ENCODE measurements at places on chromosomes 5 and 9.
A peak's percentile ranks its signal among the peaks of the same experiment; 100 is the strongest.

GRCh38 chr5:40428126-40428525 lies 251.6 kb upstream of the PTGER4 start:
- DNase-seq = peak; percentile 44

DNA sequence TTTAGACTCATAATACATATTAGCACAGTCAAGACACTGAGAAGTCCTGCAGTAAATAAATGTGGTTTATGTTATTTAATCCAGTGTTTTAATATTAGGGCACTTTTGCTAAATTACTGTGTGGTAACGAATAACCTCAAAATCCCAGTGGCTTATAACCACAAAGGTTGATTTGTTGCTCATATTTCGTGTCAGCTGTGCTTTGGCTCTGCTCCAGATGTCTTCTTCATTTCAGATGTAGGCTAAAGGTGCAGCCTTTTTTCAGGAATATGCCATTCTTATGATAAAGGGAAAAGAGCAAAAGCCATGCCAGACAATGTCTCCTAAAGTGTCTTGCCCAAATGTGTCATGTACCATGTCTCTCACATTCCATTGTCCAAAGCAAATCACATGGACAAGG lies 144.8 kb downstream of the BRINP1 start:
- DNase-seq = no peak

DNA sequence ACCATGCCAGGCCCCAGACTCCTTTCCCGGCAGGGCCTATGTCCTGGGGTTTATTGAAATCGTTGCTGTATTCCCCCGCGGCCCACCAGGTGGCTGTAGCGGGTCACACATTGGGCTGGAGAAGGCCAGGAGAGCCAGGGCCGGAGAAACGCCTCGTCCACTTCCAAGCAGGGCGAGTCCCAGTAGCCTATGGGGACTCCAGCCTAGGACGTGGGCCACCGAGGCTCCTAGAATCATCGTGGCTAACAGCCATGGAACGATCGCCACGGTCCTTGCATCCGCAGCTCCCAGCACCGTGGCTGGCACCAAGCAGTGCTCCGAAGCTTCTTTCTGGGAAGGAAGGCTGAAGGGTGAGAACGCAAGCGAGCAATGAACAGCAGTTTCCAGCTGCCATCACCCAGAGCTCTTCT lies 87.7 kb downstream of the ENTREP1 start:
- peak; percentile 14 for DNase-seq

DNA sequence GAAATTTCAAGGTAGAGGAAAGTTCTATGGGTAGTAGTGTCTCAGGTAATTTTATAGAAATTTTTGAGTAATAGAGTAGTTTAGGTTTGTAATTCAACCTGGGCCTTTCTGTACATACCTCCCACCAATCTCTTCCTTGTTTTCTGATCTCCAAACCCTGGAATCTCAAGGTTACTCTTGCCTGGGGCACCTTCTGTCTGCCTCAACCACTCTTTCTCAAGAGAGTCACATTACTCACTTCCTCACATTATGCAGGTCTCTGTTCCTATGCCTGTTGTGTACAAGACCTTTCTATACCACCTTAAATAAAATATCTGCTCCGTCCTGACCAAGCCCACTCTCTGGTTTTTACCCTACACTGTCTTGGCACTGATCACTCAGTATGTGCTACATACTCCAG lies 412.6 kb upstream of the CTNND2 start:
- no peak for DNase-seq

- DNase-seq = peak; percentile 42
Observed at GRCh38 chr5:73338256-73339050, 110.1 kb downstream of the FOXD1 start.

DNA sequence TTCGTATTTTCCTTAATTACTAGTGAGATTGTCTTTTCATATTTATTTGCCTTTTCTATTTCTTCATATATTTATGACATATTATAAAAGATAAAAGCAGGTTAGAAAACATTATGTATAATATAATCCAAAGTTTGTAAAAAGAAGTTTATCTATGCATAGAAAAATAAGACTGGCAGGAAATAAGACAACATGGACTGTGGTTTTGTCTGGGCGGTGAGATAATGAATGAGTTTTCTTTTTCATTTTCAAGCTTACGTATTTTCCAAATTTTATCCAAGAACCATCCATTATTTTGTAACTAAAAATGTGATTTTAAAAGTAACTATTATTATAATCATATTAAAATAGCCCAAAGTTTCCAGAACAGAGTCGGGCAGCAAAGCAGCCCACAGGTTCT lies 109.8 kb upstream of the MVB12B start:
- no peak for DNase-seq

GRCh38 chr5:89208392-89208791 lies 325.4 kb upstream of the MEF2C start:
- DNase-seq = no peak

- no peak for DNase-seq
Observed at GRCh38 chr9:13992138-13993088, 321.5 kb downstream of the NFIB start.

- no peak for DNase-seq
Observed at GRCh38 chr9:14307989-14308852, 5.7 kb downstream of the NFIB start.

- no peak for DNase-seq
Observed at GRCh38 chr9:7186175-7186574, 428.4 kb downstream of the KDM4C start.

DNA sequence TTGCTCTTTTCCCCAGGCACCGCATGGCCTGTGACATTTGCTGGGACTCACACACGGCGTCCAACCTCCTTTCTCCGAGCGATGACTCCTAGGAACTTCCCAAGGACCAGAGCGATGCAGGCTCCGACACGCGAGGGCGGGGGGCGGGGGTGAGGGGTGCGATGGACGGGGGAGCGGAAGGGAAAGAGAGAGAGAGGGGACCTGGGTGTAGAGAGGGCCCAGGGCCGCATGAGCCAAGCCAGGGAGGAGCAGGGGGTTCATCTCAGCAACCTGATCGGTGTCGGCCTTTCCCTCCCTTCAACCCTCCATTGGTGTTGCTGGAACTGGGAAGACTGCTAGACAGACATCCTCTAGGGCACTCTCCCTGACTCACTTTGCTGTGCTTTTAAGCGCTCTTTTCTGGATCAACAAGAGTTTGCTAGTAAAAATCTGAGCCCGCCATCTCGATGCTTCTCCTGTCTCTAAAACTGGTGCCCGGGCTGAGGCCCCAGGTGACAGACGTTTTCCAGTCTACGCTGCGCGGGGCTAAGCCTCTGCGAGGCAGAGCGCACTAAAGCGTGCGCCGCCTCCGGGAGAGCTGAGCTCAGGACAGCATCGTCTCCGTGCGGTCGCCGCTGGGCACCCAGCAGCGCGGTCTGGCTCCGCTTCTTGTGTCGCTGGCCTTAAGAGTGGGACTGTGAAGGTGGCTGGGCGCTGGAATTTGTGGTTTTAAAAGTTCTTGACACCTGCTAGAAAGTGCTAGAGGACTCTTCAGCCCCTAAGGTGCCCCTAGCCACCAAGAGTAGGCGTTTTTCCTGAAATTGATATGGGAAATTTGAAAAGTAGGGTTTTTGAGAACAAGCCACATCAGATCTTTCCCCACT lies 1.0 kb upstream of the TSLP start:
- DNase-seq = no peak

GRCh38 chr9:124793015-124793541 lies 16.1 kb downstream of the OLFML2A start:
- DNase-seq = no peak

DNA sequence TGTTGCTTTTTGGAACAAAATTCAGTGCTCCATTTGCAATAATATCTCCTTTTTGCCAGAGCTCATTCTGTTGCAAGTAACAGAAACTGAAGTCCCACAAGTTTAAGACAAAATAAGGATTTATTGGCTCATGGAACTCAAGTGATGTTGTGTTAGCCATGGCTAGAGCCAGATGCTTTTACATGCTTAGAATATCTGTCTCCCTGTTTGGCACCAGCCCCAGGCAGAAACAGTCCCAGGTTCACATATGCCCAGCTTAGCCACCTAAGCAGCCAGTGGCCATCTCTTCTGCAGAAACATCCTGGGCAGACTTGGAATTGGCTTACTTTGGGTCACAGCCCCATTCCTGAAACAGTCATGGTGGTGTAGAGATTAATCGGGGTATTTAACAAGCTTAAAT lies 540.9 kb upstream of the SGCD start:
- no peak for DNase-seq

DNA sequence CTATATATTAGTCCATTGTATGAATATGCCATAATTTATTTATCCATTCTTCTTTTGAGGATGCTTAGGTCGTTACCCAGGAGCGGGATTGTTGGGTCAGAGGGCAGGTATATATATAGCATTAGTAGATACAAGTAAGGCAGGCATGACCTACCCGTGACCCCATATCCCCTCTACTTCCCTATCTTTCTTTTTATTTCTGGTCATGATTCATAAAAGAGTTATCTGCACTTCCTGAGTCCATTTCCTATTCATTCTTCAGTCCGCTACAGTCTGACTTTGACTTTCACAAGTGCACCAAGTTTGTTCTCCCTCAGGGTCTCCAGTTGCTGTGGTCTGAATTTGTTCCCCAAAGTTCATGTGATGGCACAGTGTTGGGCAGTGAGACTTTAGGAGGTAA lies 6.9 kb downstream of the RHOBTB3 start:
- DNase-seq = no peak

DNA sequence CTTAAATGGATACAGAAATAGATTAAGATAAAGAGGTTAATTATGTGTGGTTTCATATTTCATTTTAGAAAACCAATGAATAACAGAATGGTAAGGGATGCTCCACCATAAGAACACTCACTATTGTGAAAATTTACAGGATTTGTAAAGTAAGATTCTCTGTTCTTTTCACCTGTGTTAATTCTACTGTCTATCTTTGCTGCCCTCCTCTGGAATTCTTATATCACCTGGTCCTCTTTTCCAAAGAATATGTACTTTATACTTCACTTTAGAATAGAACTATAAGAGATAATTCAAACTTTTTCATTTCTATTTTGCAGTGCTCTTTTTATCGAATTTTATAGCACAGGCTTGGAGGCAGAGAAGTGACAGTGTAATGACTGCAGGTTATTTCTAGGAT lies 213.4 kb downstream of the LURAP1L start:
- no peak for DNase-seq

- no peak for DNase-seq
Observed at GRCh38 chr5:34597034-34598027, 58.8 kb upstream of the RAI14 start.

DNA sequence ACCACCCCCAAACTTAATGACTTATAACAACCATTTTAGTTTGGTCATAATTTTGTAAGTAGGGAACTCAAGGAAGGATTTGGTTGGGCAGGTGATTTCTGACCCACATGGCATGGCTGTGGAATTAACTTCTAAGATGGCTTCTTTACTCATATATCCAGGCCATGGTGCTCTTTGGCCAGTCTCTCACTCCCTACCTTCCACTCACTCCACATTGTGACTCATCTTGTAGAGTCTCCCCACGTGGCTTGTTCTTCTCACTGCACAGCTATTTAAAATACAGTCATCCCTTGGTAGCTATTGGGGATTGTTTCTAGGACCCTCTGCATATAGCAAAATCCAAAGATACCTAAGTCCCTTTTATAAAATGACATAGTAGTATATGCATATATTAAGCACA lies 76.6 kb upstream of the MAST4 start:
- no peak for DNase-seq

DNA sequence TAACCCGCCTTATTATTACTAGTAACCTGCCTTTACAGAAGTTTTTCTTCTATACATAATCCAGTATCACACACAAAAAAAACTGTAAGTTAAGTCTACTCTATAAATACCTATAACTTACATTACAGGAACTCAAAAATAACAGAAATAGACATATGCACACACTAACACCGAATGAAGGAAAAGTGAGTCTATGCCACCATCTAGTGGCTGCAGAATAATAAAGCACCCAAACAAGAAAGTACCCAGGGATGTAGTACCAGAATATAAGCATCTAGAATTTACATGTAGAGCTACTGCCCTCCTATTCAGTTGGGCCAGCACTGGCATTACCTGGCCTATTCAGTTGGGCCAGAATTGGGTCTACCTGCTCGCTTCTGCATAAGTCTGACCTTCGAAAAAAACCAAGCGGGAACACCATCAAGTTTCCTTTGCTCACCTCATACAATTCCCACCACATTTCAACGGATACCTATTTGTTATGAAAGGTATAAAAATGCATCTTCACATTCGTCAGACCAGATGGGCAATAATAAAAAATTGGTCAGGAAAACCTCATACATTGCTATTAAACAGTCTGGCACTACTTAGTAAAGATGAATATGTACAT lies 4.0 kb upstream of the NIPSNAP3A start:
- peak; percentile 51 for DNase-seq

DNA sequence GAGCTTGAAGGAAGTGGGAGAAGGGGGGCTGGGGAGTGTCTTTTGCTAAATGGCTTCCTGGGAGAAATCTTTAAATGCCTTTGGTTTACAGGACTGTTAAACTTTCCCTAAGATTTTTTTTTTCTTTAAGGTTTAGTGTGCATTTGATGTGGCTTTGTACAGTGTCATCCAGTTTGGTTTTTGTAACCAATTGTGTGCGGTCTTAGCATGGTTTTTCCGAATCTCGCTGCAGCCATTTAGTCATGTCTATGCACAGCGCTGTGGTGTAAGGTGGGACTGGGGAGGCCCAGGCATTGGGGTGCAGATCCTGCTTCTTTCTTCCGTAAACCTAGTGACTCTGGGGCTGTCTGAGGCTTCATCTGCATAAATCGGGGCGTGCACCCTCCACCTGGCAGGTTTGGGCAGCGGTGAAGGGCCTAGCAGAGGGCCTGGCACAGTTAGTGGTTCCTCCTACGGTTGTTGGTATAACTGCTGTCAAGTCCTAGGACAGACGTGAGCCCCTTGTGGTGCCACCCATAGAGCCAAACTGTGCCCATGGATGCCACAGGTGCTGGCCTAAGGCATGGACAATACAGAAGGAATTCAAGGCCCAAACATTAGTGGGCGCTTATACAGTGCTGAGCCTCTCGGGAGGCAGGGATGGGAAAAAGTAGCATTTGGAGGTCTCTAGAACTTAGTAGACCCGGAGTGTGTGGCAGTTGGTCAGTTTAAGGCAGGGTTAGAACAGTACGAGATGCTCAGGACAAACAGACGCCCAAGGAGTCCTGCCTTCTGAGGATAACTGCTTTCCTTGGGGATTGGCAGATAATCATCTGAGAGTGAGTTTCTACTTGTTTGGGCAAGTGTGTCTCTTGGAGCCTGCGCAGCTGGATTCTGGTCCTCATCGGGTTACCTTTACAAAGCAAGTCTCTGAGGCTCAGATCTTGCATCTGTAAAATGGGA lies 1.5 kb downstream of the PRRC2B start:
- no peak for DNase-seq

DNA sequence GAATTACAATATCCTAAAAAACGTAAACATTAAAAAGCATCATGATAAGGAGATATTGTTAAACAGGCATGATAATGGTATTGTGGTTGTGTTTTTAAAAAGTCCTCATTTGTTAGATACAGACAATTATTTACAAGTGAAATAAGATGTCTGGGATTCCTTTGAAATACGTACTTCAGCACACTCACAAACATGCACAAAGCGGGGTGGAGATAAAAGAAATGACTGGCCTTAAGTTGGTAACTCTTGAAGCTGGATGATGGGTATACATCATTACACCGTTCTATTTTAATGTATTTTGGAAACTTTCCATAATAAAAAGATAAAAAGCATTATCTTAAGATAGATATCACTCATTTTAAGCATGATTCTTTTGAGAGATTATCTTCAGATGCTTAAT lies 1.0 kb downstream of the FAM200C start:
- no peak for DNase-seq

Measured in fibroblast of skin of left quadriceps (primary cell).